ENCODE measurements at places on chromosomes 4 and X.

GRCh38 chrX:40406330-40406859 lies 174.4 kb upstream of the ATP6AP2 start:
- no peak overlapping the region for H3K27ac ChIP-seq
- DNase-seq: no peak
- peaks cover 45% of the 10 kb centered on the region for H3K27me3 ChIP-seq
- H3K4me1 ChIP-seq: no peaks in the 10 kb centered on the region
- no peaks in the 10 kb centered on the region for H3K36me3 ChIP-seq

DNA sequence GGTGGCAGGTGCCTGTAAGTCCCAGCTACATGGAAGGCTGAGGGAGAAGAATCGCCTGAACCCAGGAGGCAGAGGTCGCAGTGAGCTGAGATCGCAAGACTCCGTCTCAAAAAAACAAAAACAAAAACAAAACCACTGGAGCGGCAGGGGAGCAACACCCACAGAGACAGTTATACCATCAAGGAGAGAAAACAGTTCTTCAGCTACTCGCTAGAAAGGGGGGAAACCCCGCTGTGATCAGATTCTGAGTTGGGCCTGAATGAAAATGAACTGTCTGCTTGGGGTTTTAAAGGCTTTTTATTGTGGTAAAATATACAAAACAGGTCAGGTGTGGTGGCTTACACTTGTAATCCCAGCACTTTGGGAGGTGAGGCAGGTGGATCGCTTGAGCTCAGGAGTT lies 16.8 kb upstream of the IRAK1 start:
- H3K4me1 ChIP-seq: peaks cover 39% of the 10 kb centered on the region
- peaks cover 65% of the 10 kb centered on the region for H3K27me3 ChIP-seq
- peak overlapping the region; percentile 53 for H3K27ac ChIP-seq
- peaks cover 55% of the 10 kb centered on the region for H3K36me3 ChIP-seq

DNA sequence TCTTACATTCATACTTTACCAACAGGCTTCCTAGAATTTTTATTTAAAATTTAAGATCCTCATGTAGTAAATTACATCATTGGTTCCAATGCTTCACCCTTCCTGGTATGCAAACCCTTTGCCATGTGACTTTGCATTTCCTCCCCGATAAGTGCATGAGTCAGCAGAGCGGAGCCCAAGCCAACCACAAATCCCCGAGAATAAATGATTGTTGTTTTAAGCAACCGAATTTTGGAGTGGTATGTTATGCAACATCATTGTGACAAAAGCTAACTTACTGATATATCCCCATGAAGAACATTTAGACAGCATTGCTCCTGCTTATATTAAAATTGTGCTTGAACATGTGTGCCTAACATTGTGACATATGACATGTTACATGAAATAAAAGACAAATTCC lies 199.4 kb upstream of the DDX53 start:
- peaks cover 11% of the 10 kb centered on the region for H3K27me3 ChIP-seq
- no peaks in the 10 kb centered on the region for H3K4me1 ChIP-seq
- no peak for DNase-seq
- no peak overlapping the region for H3K27ac ChIP-seq
- H3K36me3 ChIP-seq: no peaks in the 10 kb centered on the region

GRCh38 chr4:171985129-171985528 lies 171.9 kb downstream of the GALNTL6 start:
- no peak for DNase-seq
- no peaks in the 10 kb centered on the region for H3K27me3 ChIP-seq
- no peaks in the 10 kb centered on the region for H3K4me1 ChIP-seq

GRCh38 chr4:15118292-15118691 lies 116.0 kb downstream of the CPEB2 start:
- no peak overlapping the region for H3K27ac ChIP-seq
- H3K36me3 ChIP-seq: no peaks in the 10 kb centered on the region
- peaks cover 15% of the 10 kb centered on the region for H3K4me1 ChIP-seq
- H3K27me3 ChIP-seq: peaks cover 37% of the 10 kb centered on the region
- DNase-seq: no peak

DNA sequence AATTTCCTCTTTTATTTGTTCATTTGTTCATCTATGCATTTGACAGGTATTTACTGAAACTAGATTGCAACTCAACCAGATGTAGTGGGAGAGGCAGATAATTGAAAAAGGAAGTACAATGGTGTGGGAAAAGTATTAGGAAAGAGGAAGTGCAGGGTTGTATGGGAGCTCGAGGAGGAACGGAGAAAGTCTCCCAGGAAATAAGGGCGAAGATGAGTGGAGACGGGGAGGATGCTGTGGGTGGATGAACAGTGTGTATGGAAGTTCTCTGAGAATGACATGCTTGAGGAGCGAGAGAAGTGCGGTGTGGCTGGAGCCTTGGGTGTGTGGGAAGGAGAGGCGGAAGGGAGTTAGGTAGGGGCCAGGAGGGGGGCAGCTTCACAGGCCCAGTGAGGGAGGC lies 87.5 kb upstream of the DHX15 start:
- H3K27me3 ChIP-seq: peaks cover 11% of the 10 kb centered on the region
- H3K4me1 ChIP-seq: no peaks in the 10 kb centered on the region
- H3K27ac ChIP-seq: no peak overlapping the region
- H3K4me3 ChIP-seq: no peak overlapping the region
- DNase-seq: no peak
- H3K36me3 ChIP-seq: no peaks in the 10 kb centered on the region

- H3K4me3 ChIP-seq: no peak overlapping the region
- no peaks in the 10 kb centered on the region for H3K36me3 ChIP-seq
- peaks cover 66% of the 10 kb centered on the region for H3K27me3 ChIP-seq
Measured at GRCh38 chrX:72060196-72060920, 71.4 kb downstream of the RTL5 start.

DNA sequence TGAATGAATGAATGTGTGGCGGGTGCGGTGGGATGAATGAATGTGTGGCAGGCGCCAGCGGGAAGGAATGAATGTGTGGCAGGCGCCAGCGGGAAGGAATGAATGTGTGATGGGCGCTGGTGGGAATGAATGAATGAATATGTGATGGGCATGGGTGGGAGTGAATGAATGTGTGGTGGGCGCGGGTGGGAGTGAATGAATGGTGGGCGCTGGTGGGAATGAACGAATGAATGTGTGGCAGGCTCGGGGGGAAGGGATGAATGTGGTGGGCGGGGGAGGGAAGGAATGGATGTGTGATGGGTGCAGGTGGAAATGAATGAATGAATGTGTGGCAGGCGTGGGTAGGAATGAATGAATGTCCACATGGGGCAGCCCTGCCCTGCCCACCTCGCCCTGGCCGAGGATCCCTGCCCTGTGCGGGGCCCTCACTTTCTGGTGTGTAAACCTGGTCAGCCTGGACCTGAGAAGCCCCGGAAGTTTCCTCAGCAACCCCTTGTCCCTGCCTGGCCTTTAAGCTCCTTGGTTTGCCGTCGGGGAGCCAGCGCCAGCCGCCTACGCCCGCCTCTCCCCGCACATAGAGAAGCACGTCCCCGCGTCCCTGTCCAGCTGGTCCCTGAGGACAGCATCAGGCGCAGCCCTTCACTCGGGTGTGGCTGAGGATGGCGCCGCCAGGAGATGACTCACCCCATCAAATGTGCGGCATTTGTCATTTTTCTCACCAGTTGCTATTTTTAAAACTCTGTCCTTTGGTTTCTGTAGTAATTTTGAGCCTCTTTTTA lies 112.8 kb upstream of the LRPAP1 start:
- H3K36me3 ChIP-seq: no peaks in the 10 kb centered on the region
- no peak overlapping the region for H3K27ac ChIP-seq
- no peaks in the 10 kb centered on the region for H3K4me1 ChIP-seq
- DNase-seq: no peak
- no peaks in the 10 kb centered on the region for H3K27me3 ChIP-seq
- no peak overlapping the region for H3K4me3 ChIP-seq

DNA sequence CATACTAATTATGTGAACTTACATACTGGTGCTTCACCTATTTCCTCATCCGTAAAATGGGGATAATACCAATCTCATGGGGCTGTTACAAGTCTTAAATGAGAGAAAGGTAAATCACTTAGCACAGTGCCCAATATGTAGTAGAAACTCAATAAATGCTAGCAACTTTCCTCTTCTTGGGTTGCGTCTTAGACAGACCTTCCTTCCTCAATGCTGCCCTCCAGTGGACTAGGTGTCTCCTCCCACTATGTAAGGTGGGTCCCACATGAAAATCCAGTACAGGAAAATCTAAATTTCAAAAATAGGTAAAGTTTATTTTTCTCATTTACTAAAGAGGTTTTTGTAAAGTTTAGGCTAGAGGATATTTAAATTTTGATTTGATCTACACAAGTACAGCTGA lies 20.6 kb downstream of the ZDHHC9 start:
- DNase-seq: no peak
- no peak overlapping the region for H3K4me3 ChIP-seq
- H3K27me3 ChIP-seq: peaks cover 3% of the 10 kb centered on the region
- peaks cover 23% of the 10 kb centered on the region for H3K36me3 ChIP-seq

- peak overlapping the region; percentile 45 for H3K4me3 ChIP-seq
- DNase-seq: peak; percentile 44
- H3K4me1 ChIP-seq: peaks cover 70% of the 10 kb centered on the region
- H3K27me3 ChIP-seq: no peaks in the 10 kb centered on the region
- peak overlapping the region; percentile 84 for H3K27ac ChIP-seq
Measured at GRCh38 chr4:184409911-184410692, 64.2 kb downstream of the IRF2 start.

GRCh38 chrX:281166-281999 lies at the start of gene PLCXD1:
PLCXD1 (plus strand) TSS chrX:281381; CDS start chrX:284188, 2,807 bp downstream.
- peak within 1 kb of the TSS; percentile 29 for H3K27ac ChIP-seq
- H3K27me3 ChIP-seq: no peaks in the 10 kb centered on the region
- peaks cover 22% of the 10 kb centered on the region for H3K36me3 ChIP-seq

GRCh38 chr4:40769266-40769665 lies 19.5 kb downstream of the NSUN7 start:
- H3K27me3 ChIP-seq: peaks cover 21% of the 10 kb centered on the region
- H3K4me1 ChIP-seq: no peaks in the 10 kb centered on the region
- no peaks in the 10 kb centered on the region for H3K36me3 ChIP-seq
- H3K27ac ChIP-seq: no peak overlapping the region
- no peak overlapping the region for H3K4me3 ChIP-seq

DNA sequence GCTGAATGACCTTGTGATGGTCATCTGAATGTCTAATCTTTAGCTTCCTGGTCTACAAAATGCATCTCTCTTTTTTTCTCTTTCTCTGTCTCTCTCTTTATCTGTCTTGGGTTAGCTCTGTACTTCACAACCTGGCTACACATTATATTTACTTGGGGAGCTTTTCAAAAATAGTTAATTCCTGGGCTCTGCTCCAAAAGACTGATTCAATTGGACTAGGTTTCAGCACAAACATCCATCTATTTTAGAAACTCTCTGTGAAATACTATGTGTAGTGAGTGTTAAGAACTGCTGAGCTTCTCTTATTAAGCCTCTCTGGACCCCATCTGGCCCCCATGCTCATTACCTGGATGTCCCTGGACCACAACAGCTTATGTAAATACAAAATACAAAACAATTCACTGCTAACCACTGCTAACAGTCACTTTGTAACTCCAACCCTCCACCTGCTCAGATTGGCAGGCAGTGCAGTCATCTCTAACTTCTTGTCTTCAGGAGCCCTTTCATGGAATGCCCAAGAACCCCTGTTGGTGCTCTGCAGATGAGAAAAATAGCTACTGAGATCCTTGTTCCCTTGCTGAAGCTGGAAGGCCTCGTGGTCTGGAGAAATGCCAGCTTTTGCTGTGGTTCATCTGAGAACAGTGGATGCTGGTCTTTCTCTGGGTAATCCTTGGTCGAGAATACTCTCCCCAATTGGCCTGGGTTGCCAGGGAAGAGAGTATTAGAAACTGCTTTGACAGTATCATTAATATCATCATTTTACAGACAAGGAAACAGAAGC lies 14.8 kb upstream of the BOD1L1 start:
- H3K36me3 ChIP-seq: no peaks in the 10 kb centered on the region
- H3K4me1 ChIP-seq: peaks cover 4% of the 10 kb centered on the region
- no peak for DNase-seq
- no peak overlapping the region for H3K4me3 ChIP-seq

GRCh38 chr4:80266253-80266901 lies at the start of gene FGF5:
FGF5 (plus strand) TSS chr4:80266664; CDS start chr4:80266825, 161 bp downstream.
- DNase-seq: peak; percentile 41
- no peaks in the 10 kb centered on the region for H3K36me3 ChIP-seq
- H3K4me1 ChIP-seq: peaks cover 40% of the 10 kb centered on the region

DNA sequence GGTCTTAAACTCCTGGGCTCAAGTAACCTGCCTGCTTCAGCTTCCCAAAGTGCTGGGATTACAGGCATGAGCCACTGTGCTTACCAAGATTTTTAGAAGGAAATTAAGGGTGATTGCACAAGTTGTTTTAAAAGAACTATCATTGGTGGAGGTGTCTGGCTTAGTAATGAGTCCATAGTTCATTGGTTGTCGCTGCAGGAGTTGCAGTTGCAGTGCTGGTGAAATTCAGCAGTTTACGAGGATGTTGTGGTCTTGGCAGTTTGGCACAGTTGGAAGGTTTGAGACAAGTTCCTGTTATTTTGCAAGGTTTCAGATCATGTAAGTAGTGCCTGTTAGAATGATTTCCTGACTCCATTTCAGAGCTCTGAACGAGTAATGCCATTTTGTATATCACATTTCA lies 48.1 kb downstream of the RAB40AL start:
- no peak overlapping the region for H3K27ac ChIP-seq
- no peak for DNase-seq
- H3K4me1 ChIP-seq: no peaks in the 10 kb centered on the region
- no peaks in the 10 kb centered on the region for H3K36me3 ChIP-seq
- peaks cover 12% of the 10 kb centered on the region for H3K27me3 ChIP-seq

GRCh38 chr4:70761276-70761816 lies 39.6 kb downstream of the RUFY3 start:
- peaks cover 19% of the 10 kb centered on the region for H3K36me3 ChIP-seq
- peaks cover 12% of the 10 kb centered on the region for H3K4me1 ChIP-seq
- no peaks in the 10 kb centered on the region for H3K27me3 ChIP-seq
- no peak for DNase-seq
- H3K4me3 ChIP-seq: no peak overlapping the region

- no peak overlapping the region for H3K27ac ChIP-seq
- no peaks in the 10 kb centered on the region for H3K36me3 ChIP-seq
- no peaks in the 10 kb centered on the region for H3K4me1 ChIP-seq
- no peak overlapping the region for H3K4me3 ChIP-seq
Measured at GRCh38 chr4:182838535-182838934, 78.7 kb downstream of the DCTD start.

DNA sequence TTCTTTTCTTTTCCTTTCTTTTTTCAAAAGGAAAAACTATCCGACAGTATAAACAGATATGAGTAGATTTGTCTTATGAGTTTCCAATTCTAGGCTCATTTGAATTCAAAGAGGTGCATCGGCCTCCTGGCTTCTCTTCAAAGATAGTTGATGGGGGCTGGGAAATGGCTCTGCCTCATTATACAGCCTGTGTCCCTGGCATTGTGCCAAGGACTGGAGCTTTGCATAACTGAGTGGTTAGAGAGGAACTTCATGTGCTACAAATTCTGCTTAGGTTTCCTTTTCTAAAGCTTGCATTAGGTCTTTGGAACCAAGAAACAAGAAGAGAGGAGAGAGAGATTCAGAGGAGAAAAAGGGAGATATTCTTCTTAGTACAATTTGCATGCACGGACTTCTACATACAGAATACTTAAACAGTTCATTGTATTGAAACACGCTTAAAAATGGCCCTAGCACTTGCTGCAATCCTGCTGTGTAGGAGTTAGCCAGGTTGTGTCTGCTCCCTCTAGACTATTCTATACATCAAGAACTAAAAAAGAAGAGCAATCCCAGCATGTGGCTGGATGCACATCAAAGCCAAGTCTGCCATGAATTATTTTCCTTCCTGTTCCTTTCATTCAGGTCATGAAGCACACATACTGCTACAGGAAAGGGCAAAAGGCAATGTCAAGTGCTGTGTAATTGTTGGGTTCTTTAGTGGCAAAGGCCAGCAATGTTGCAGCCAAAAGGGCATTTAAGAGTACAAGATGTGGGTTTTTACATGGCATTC lies 70.9 kb downstream of the INTS12 start:
- H3K4me1 ChIP-seq: peaks cover 3% of the 10 kb centered on the region
- no peak for DNase-seq
- peaks cover 17% of the 10 kb centered on the region for H3K27me3 ChIP-seq
- H3K4me3 ChIP-seq: no peak overlapping the region
- H3K36me3 ChIP-seq: no peaks in the 10 kb centered on the region

Measured in activated T-cell treated with anti-CD3 and anti-CD28 coated beads, Interleukin-2, amount 50 U/mL, for 24 hours (primary cell).